ENCODE measurements at places on chromosomes 4 and X.

DNA sequence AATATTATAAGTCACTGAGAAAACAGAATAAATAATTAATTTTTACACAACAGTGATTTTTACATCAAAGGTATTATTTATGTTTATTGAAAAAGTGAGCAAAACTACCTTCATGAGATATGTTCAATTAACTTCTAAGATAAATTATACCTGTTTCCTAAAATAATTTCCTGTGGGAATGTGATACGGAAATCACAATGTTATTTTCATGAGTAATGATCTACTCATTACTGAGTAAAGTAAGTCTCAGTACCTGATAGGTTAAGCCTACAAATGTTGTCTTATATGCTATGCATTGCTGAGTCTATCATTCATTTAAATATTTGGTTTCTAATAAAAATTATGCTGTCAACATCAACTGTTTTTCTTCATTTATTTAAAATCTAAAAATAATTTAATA is 324.0 kb downstream of the STPG2 start:
- DNase-seq: no peak

DNA sequence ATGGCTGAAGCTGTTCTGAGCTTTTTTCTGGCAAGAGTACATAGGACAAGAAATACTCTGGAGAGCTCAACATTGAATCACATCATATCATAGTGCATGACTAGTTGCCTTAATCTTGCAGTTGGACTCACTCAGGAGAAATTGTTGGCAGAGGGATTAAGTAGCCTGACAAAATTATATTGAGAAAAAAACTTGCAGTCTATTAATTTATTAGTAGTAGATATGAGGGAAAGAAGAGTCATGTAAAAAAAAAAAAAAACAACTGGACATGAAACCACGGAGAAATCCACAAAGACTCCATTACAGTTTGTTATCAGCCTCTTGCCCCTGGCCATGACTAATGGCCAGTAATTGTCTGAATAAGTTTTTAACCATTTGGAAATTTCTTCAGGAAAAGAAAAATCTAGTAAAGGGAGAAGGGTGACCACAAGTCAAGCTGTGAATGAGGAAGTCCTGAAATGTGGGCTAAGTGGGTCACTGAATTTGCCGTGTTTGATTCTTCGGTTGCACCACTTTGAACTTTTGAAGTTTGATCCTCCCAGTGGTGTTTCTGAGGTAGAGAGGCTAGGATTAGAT is 45.6 kb downstream of the FHL1 start:
- DNase-seq: no peak

DNA sequence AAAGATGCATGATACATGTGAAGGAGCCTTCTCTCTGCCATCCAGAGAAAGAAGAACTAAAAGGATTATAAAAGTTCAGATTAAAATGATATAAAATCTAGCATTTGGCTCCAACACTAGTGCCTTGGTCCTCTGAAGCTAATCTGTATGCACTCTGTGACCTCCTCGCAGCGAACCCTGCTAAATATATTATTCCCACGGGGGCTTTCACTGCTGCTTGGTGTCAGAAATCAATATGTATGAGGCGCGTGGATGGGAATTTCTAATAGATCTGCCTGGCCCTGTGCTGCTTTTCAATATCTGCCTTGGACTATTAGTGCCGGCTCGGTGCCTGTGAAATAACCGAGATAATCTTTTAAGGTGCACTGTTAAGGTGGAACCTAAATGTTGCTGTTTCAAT is 69.7 kb downstream of the CXXC4 start:
- DNase-seq: no peak

DNA sequence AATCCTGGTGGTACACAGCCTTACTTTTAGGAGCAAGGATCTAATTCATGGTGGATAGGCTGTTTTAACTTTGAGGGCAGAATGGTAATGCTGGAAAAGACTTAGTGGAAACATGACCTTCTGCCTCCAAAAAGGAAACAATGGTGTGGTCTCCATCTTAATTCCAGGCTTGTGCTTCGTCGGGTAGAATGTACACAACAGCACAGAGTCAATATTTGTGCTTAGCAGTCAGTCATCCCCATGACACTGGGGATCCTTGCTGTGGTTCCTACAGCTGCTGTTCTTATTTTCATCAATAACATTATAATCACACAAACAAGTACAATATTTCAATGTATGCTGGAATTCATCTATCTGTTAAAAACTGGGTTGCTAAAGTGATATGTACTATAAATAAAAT is 104.4 kb downstream of the HHIP start:
- DNase-seq: no peak

GRCh38 chr4:189921058-189921457 is 19.6 kb upstream of the FRG1 start:
- no peak for DNase-seq

DNA sequence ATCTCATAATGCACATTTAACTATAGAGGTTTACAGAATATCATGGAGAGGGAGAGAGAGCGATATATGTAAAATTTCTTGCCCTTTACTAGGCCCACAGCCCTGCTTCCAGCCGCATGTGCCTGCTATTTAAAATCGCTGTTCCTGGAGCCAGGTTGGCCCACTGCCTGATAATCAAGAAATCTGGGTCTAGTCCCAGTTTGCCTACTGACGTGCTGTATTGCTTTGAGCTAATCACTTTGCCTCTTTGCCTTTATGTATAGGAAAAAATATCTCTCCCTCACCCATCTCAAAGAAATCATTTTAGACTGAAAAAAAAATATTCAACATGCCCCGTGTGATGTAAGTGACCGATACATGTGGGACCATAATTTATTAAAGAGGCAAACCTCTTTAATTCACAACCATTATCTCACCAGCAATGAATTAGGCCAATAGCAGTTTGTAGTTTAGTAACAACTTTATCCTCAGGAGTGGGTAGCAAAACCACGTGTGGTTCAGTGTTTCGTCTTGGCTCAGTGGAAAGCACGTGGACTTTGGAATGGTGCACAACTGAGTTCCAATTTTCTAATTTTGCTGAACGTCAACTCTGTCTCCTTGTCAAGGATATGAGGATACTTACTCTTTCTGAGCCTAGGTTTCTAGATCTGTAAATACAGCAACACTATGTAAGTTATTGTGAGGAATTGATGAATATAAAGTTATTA is 62.6 kb downstream of the GRXCR1 start:
- no peak for DNase-seq

DNA sequence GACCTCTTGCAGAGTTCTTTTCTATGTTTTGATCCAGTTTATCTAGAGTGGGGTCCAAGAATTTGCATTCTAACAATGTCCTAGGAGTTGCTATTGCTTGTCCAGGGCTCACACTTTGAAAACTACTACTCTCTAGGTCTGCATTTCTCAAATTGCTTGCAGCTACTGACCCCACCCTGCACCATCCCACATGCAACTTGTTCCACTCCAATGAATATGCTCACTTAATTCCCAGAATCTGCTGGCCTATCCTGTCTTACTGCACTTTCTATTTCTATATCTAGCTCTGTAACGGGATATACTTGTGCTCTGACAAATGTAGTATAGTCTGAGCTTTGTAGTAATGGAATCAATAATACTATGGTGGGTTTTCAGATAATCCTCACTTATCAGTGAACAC is 570.3 kb downstream of the IQCM start:
- DNase-seq: no peak

Data from naive thymus-derived CD4-positive, alpha-beta T cell (primary cell).